WTC11 (cell line): ENCODE measurements at places on chromosomes 2 and 18. TPM values are rescaled to one million over a fixed set of nuclear protein-coding genes. Genes with fewer than 3 reads are reported as not detected.

The LRRTM4 gene
- total RNA-seq: 8.5 to 10.2 TPM (median 9.4 TPM) in 3 replicates

The TANC1 gene
- 8.5 to 11.6 TPM (median 8.7 TPM) in 3 replicates for total RNA-seq

The SPC25 gene
- total RNA-seq: 23.2 to 29.2 TPM (median 28.6 TPM) in 3 replicates

The CCBE1 gene
- 8.0 to 9.7 TPM (median 9.7 TPM) in 3 replicates for total RNA-seq

The REG3A gene
- 0.37 TPM in 1 of 3 replicates, not detected in the others for total RNA-seq

The TMEM131 gene
- total RNA-seq: 18.6 to 21.9 TPM (median 19.4 TPM) in 3 replicates

The UGT1A6 gene
- total RNA-seq: 0.53 TPM in 1 of 3 replicates, not detected in the others

DNA sequence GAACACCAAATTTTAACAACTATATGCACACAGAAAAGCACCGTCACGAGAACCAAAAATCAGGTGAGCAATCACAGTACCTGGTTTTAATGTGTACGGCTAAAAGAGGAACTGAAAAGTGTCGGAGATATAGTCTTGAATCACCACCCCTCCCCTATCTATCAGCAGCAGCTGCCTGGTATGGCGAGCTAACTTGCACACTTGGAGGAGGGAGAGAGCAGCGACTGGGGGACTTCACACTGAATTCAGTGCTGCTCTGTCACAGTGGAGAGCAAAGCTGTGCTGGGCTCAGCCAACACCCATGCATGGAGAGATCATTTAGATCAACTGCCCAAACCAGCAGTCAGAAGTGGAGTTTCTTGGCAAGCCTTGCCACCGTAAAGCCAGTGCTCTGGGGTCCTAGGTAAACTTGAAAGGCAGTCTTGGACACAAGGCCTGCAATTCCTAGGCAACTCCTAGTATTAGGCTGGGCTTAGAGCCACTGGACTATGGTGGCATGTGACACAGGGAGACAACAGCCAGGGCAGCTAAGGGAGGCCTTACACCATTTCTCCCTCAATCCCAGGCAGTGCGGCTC, 89.2 kb upstream of the CD226 start:
- 0 out of 2 replicates have a peak, but pooled peaks cover 3% of the 10 kb centered on the region for H3K36me3 ChIP-seq
- H3K27me3 ChIP-seq: no peaks in the 10 kb centered on the region
- no peak overlapping the region for H3K4me3 ChIP-seq
- DNase-seq: no peak

DNA sequence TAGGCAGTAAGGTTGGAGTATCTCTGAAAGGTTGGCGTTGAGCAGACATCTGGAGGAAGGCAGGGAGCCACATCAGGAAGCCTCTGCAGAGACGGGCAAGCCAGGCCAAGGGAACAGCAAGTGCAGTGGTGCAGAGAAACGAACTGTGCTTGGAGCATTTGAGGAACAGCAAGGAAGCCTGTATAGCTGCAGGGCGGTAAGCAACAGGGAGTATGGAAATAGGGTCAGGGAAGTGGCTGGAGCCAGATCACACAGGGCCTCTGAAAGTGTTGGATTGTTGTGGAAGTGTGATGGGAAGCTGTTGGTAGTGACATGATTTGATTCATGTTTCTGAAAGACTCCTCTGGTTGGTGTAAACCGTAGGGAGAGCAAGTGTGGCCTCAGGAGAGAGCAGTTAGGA, 13.4 kb upstream of the TMEM237 start:
- DNase-seq: no peak
- H3K4me3 ChIP-seq: no peak overlapping the region

DNA sequence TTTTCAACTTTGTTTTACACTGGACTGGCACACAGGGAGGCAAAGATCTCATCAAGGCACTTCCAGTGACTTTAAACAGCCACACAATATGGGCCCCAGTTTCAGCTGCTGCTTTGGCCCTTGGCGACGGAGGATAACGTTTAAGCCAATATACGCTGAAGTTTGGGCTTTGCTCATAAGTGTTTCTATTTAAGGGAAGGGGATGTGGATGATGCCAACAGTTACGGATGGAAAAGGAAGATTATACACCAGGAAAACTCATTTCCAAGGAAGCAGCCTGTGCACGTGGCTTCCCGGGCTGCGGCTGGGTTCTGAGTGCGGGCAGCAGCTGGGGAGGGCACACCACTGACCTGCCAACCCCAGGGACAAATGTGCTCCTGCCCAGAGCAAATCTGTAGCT, 151.1 kb downstream of the SH3BP4 start:
- no peak overlapping the region for H3K27ac ChIP-seq
- no peak for DNase-seq
- peaks cover 10% of the 10 kb centered on the region for H3K4me1 ChIP-seq
- H3K27me3 ChIP-seq: no peaks in the 10 kb centered on the region
- no peak overlapping the region for H3K4me3 ChIP-seq
- H3K36me3 ChIP-seq: no peaks in the 10 kb centered on the region

DNA sequence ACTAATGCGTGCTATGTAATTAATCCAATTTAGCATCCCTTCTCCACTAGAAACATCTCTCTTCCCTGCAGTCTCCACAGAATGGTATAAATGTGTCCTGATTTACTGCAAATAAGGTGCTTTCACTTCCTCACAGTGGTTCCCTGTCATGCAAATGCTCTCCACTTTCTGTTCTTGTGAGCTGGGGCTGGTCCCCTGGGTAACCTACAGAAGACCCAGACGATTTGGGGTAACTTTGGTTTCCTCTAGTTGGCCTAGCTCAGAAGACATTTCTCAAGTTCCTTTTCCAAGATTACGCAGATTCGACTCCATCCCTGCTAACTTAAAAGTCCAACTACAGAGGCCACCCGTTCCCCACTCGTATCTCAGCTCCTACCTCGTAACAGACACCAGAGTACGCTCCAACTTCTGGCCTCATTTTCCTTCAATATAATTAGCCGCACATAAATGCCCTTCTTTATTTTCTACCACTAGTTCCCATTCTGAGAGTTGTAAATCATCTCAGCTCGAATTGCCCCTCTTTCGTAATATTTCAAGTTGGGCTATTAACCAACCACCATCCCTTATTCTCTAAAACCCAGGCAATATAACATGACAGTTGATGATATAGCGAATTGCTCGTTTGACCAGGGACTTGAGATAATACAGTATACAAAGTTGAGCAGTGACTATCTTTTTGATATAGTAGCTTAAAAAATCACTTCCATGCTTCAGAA, 28.8 kb upstream of the NEDD4L start:
- H3K4me1 ChIP-seq: peaks cover 23% of the 10 kb centered on the region
- H3K27ac ChIP-seq: no peak overlapping the region
- H3K27me3 ChIP-seq: no peaks in the 10 kb centered on the region; the same call in 1 of the 2 replicates
- DNase-seq: no peak

DNA sequence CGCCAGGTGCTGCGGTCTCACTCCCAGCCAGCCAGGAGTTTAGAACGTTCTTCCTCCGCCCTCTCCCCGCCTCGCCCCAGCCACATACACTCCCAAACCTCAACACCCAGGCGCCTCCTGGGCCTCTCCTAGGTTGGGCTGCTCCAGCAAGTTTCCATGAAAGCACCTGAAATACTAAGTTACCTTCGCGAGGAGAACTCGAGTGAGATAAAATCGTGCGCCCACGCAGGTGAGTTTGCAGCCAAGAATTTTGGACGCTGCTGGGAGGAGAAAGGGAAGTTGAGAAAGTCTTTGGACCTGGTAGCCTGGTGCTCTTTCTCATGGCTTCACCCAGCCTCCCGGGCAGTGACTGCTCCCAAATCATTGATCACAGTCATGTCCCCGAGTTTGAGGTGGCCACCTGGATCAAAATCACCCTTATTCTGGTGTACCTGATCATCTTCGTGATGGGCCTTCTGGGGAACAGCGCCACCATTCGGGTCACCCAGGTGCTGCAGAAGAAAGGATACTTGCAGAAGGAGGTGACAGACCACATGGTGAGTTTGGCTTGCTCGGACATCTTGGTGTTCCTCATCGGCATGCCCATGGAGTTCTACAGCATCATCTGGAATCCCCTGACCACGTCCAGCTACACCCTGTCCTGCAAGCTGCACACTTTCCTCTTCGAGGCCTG, at the start of gene GPR39:
Gene GPR39, plus strand, starts transcription at position 83 of the 673 bp plus-strand sequence.
- DNase-seq: no peak
- peaks cover 84% of the 10 kb centered on the region for H3K27me3 ChIP-seq
- no peak within 1 kb of the TSS for H3K27ac ChIP-seq
- no peaks in the 10 kb centered on the region for H3K36me3 ChIP-seq

- H3K36me3 ChIP-seq: peaks cover 3% of the 10 kb centered on the region; the same call in 1 of the 2 replicates
- no peaks in the 10 kb centered on the region for H3K27me3 ChIP-seq
- no peak for DNase-seq
- H3K4me3 ChIP-seq: no peak overlapping the region
These were observed 80.0 kb downstream of the EXOC6B start for GRCh38 chr2:72745679-72746368.
